ENCODE measurements at places on chromosomes 7 and 10.
A peak's percentile ranks its signal among the peaks of the same experiment; 100 is the strongest.

- no peak for DNase-seq
Observed at GRCh38 chr7:107591421-107591820, 11.4 kb downstream of the BCAP29 start.

- no peak for DNase-seq
Observed at GRCh38 chr7:142897691-142898090, 12.1 kb upstream of the TRPV6 start.

- DNase-seq = no peak
Observed at GRCh38 chr7:34453150-34453549, 204.9 kb upstream of the NPSR1 start.

- DNase-seq = no peak
Observed at GRCh38 chr10:95756041-95756761, at the start of gene ENTPD1. TSS of gene ENTPD1 (plus strand) at chr10:95756163. CDS start at chr10:95756240, 77 bp downstream.

- DNase-seq = no peak
Observed at GRCh38 chr7:158027646-158028045, 560.0 kb downstream of the PTPRN2 start.

DNA sequence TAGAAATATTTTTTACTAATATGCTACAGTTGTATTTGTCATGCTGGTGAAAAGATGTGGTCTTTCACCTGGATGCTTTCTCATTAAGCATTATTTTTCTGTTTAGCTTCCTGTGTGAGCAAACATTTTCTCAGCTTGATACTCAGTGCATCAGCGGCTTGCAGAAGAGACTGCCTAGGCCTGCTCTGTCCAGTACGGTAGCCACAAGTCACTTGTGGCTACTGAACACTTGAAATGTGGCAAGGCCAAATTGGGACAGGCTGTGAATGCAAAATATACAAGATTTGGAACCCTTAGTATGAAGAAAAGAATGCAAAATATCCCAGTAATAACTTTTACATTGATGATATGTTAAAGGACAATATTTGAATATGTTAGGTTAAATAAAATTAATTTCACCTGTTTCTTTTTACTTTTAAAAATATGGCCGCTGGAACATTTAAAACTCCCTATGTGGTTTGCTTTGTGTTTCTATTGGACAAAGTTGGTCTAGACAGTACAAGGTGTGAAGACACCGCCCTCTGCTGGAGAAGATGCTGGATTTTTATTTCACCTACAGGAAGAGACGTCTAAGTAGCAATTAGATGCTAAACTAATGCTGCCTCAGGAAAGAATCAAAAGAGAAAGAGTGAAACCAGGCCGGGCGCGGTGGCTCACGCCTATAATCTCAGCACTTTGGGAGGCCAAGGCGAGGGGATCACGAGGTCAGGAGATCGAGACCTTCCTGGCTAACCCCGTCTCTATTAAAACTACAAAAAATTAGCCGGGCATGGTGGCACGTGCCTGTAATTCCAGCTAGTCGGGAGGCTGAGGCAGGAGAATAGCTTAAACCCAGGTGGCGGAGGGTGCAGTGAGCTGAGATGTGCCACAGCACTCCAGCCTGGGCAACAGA is 5.3 kb downstream of the SRGN start:
- DNase-seq = peak; percentile 71

- no peak for DNase-seq
Observed at GRCh38 chr10:69797959-69798358, 3.7 kb upstream of the COL13A1 start.

GRCh38 chr10:33406596-33406995 is 72.1 kb upstream of the NRP1 start:
- no peak for DNase-seq

DNA sequence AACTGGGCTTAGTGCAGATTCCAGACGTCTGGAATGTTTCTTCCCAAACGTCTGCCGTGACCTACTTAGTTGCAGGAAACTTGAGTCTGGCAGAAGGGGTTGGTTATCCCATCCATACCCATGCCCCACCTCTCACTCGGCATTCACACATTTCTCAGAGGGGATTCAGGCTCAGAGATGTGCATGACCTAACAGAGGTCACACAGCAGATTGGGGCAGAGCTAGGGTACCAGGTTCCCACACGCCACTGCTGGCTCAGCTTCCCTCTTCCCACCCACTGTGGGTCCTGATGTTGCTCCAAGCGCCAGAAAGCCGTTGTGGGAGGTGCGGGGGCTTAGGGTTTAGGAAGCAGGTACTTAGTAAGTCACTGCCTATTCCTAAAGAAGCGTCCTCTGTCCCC is 3.0 kb downstream of the UCMA start:
- no peak for DNase-seq

DNA sequence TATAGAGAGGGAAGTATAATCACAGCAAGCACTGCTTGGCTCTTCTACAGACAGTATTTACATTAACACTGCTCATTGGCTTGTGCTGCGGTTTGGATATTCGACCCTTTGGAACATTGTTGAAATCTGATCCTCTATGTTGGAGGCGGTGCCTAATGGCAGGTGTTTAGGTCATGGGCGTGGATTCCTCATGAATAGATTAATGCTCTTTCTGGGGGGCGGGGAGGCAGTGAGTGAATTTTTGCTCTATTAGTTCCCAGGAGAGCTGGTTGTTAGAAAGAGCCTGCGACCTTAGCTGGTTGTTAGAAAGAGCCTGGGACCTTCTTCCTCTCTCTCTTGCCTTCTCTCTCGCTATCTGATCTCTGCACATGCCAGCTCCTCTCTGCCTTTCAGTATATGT is 77.3 kb upstream of the SVIL start:
- no peak for DNase-seq

- DNase-seq = no peak
Observed at GRCh38 chr7:111525100-111525499, 37.2 kb downstream of the IMMP2L start.

- DNase-seq = no peak
Observed at GRCh38 chr10:11902646-11903045, 79.5 kb downstream of the PROSER2 start.

GRCh38 chr10:43666552-43666951 is 17.9 kb upstream of the ZNF32 start:
- no peak for DNase-seq

DNA sequence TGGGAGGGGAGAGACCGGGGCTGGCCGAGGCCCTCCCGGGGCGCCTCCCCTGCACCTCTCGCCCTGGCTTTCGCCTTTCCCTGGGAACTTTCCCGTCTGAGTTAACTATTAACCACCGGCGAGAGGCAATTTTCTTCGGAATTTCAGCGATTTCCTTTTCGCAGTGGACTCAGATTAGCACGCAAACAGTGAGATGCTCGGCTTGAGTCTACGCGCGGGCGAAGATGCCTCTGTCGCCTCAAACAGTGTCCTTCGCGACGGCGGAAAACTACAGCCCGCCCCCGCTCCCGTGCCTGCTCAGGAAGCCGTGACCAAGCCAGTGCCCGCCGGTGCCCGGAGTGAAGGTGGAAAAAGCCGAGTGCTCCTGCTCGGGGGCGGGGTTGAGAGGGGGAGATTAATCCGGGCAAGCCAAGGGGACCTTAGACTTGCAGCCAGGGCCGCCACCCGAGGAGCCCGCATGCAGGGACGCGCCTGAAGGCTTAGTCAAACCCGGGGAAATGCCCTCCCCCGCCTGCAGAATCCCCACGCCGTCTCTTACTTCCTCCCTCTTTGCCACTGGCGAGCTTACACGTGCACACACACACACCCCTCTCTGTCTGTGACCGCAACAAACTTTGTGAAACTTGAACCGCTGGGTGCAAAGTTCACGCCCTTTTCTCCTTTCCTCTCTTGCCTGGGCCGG is 14.5 kb upstream of the PAX2 start:
- DNase-seq = no peak

- no peak for DNase-seq
Observed at GRCh38 chr7:42285383-42285824, 48.4 kb upstream of the GLI3 start.

DNA sequence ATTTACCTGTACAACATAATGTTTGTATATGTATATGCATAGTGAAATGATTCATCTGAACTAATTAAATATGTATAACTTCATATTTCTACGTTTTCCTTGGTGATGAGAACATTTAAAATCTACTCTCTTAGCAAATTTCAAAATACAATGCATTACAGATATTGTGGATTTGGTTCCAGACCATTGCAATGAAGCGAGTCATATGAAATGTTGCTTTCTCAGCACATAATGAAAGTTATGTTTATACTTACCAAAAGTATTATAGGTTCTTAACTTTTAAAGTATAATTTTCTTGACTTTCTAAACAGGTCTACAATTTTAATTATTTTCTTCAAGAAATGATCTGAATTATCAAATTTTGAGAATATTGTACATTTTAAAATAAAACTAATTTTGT is 189.2 kb downstream of the CSTF2T start:
- no peak for DNase-seq

DNA sequence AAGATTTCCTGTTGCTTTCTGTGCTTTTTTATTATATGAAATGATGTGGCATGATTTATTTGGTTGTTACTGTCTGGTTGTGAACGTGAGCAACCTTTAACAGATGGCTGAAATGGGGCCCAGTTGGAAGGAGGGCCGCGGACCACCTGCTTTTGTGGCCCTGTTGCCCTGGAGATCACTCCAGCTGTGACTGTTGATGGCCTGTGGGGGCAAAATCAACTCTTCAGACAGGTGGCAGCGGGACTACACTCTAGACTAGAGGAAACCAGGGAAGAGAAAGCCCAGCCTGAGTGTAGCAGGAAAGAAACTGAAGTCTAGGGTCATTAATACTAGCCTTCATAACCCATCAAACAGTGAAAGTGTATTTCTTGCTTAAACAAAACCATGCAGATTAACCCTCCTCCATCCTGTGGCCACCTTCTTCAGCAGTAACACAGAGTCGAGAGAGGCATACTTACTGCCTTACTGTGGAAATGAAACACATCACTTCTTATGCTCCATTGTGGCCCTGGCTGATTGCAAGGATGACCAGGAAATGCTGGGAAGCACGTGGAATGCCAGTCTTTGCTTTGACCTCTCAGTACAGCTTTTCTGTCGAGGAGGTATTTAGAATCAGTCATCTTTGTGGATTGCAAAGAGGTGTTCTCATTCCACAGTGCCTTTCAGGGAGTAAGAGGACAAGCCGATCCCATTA is 80.5 kb downstream of the CCNY start:
- no peak for DNase-seq

Data from effector CD8-positive, alpha-beta T cell (primary cell).